Right lobe of liver (tissue), 6 donors: ENCODE measurements at places on chromosomes 4 and X.

DNA sequence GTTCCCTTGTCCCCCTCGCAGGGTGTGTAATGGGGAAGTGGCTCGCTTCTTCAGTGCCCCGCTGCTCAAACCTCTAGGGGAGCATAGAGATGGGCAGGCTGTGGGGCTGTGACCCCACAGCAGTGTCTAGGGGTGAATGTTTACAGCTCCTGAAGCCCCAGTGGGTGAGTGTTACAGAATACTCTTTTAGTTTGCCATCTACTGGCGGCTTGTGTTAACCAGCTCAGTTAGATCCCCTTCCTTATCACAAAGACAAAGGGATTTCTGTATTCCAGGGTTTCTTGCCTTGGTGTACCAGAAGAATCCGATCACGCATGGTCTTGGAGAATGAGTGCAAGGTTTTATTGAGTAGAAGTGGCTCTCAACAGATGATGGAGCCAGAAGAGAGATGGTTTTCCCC, 108.1 kb upstream of the IQCM start:
- DNase-seq, result no peak

DNA sequence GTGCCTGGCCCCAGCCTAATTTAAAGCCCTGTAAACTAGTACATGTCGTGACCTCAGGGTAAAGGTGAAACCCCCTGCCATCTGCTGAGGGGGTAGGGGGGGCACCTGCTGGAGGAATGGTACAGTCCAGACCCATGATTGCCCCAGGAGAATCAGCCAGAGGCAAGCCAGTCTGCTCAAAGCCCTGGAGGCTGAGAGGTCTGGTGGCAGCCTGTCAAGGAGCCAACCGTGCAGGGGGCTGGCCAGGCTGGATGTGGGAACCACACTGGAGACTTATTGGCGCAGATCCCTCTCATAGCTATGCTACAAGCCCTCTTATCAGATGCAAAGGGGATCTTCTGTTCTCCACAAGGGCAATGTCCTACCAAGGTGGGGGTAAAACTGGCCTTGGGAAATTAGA, 31.4 kb upstream of the PJA1 start:
- DNase-seq, result no peak

- peak; percentile 91 for DNase-seq
Observed at GRCh38 chr4:3340700-3341083, 47.9 kb downstream of the RGS12 start.

DNA sequence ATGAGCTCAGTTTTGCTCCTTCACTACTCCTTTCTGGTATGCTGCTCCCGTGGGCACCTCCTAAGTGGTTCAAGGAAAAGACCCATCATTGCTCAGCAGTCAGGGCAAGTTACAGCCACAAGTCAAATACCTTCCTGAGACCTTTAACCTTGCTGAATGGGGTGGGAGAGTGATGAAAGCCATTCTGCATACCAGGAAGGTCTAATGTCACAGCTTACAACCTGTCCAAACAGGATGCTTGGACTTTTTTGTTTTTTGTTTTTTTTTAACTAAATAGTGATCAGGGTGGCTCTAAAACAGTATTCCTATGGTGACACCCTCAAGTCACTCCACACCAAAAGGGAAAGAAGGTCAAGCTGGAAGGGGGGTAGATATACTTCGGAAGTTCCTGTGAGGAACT, 93.1 kb downstream of the GPC3 start:
- DNase-seq, result no peak

GRCh38 chr4:47703008-47703407, 134.9 kb downstream of the CORIN start:
- no peak for DNase-seq

- DNase-seq, result no peak
Observed at GRCh38 chr4:149113804-149114430, 671.7 kb upstream of the NR3C2 start.

DNA sequence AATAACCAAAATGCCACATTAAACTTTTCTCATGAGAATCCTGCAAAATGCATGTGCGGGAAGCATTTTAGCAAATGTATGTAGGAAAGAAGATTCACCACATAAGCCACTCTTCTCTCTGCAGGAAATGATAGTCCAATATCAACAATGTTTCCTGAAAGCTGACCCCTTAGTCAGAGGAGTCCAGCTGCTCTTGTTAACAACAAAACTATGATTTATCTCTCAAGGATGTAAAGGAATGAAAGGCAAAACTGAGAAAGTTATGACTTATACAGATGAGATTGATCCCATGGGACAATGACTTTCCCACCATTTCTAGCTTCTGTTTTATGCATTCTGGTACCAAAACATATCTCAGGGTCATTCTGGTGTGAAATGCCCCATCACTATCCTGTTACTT, 125.0 kb upstream of the EDNRA start:
- DNase-seq, result no peak

DNA sequence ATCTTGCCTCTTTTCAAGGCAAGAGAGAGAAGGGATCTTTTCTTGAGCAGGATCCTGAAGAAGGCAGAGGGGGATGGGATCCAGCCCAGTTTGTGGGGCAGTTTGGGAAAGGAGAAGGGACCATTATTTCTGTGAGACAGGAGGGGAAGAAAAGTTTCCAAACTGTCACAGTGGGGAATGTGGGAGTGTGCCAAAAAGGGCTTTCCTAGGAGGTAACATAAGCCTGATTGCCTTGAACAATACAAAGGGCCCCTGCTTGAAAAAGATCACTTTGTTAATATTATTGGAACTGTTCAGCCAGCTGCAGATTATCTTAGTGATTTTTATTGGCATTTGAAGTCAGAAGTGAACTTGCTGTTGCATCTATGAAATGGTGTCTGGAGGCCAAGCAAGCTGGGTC, 55.2 kb downstream of the MTM1 start:
- DNase-seq, result no peak

GRCh38 chr4:5758741-5759140, 47.7 kb downstream of the EVC start:
- no peak for DNase-seq

- no peak for DNase-seq
Observed at GRCh38 chr4:10576236-10576635, 108.3 kb downstream of the CLNK start.

GRCh38 chr4:875818-876423, 50.0 kb upstream of the CPLX1 start:
- DNase-seq, result no peak

- DNase-seq, result no peak
Observed at GRCh38 chr4:18234108-18234507, 212.6 kb upstream of the LCORL start.

GRCh38 chr4:100317032-100317864, 127.0 kb upstream of the DDIT4L start:
- no peak for DNase-seq

GRCh38 chr4:60723796-60724195, 476.3 kb upstream of the ADGRL3 start:
- no peak for DNase-seq

DNA sequence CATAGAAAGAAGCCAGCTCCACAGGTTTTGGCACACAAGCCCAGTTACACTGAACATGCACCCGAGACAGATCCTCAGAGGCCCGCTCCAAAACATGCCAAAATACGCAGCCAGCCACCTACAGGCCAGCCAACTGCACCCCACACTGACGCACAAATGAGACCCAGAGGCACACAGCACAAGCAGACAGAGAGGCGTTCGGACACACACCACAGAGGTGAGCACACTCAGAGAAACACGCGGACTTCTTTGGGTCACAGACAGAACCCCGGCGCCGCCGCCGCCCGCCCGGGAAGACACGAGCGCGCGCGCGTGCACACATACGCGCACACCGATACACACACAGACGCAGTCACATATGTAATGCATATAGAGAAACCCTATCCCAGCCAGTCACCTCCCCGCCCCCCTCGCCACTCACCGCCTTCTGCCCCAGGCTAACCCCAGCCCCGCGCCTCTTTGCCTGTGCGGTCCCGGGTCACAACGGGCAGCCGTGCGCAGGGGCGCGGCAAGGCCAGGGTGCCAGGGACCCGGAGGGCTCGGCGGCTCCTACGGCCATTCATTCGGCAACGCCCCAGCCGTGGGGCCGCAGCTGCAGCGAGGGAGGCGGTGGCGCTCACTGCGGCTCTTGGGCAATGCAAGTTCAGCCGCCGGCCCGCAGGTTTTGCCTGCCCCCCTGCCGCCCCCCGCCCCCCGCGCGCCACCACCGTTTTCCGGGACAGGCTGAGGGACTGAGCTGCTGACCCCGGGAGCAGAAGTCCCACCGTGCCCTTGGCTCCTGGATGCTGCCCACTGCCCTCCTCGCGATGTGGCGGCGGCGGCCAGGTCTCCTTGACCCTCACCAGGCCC, 553 bp downstream of the SEPTIN6 start:
- DNase-seq, result peak; percentile 68

DNA sequence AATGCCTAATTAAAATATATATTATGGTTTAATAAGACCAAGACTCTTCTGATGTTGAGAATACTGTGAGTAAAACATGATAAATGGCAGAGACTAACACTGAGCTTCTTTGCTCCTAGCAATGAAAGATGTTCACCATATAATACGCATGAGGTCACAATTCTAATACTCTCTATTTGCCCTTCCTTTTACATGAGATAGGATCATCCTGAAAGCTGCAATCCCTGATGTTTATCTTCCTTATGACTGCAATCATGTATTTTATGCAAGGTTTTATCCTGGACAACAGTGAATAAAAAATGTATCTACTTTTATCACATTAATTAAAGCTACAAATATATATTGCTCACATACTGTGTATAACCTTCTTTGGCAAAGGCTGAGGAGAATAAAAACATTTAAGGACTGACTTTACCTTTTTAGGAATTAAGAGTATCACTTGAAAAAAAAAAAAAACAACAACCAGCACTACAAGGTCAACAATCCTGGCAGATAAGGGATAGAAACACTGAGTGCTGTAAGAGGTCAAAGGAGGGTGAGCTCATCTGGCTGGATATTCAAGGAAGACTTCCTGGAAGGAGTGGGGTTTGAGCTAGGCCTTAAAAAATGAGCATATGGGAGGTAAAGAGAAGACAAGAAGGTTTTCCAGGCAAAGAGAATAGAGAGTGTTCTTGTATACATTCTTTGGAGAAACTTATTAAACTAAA, 99.9 kb downstream of the AREG start:
- no peak for DNase-seq

DNA sequence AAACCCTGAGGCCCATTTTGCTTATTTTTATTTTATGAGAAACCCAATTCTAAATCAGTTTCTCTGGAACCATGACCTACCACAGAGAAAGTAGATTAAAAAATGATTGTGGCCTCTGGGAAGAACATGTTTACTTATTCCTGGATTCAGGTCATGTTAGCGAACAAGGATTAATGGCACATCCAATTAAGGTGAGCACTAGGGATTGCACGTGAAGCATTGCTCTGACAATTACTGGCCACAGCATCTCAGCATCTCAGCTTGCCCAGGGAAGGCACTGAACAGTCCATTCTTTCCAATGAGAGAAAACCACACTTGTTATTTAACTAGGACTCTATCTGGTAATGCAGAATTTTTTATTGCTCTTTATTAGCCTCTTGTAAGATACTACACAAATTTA, 119.8 kb downstream of the ZNF330 start:
- no peak for DNase-seq

DNA sequence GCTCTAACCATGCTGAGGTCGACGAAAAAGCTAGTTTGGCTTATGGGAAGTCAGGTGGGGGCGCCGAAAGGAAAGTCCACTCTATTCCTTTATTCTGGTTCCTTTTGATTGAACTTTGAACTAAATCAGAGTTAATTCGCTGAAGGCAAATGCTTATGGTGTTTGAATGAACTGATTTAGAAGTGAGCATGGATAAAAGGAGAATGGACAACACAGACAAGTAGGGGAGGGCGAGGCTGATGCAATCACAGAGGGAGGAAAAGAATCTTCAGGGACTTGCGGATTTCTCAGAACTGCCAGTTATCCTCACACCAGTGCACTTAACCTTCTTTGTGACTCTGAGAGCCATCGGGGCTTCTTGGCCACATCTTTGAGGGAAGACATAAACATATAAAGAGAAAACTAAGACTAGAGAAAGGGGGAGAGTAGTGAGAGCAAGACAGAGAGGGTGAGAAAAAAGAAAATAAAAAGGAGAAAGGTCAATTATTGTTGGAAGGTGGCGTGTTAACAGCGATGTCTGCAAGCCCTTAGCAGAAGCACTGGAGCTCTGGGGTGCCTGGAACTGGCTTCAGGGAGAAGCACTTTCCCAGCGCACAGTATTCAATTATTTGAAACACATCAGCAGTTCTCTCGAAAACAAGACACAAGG, 79.6 kb upstream of the PLAC1 start:
- DNase-seq, result no peak

DNA sequence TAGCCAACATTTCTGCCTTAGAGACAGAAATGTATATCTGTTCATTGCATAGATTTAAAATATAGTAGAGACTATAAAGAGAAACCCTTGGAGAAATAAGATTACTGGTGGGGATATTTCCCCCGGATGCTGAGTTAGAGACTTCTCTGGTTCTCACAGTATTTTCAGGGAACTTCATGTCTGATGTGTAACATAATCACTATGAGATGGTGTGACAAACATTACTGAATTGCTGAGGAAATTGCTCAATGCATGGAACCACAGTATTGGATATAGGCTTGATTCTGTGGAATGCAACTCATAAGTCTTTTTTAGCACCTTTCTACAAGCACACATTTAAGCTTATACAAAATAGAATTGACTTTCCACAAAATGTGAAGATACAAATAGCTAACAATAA, 152.7 kb downstream of the SOWAHB start:
- DNase-seq, result no peak

- no peak for DNase-seq
Observed at GRCh38 chr4:155413451-155413850, 36.7 kb upstream of the MAP9 start.

GRCh38 chrX:106684207-106684606, 42.3 kb upstream of the RNF128 start:
- DNase-seq, result no peak

DNA sequence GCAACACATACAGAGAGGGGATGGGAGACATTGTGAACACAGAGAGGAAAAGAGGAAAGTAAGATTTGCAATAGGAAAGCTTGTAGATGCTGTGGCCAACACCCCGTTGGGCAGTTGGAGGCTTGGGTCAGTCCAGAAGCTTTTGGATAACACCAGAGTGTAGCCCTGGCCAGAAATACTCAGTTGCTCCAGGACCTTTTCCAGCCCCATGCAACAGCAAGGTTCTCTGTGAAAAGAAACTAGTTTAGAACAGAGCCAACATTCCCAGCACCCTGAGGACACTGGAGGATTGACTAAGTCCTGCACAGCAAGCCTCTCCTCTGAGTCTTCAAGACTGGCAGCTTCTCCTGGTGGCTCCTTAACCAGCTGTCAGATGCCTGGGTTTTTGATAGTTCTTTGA, 27.9 kb upstream of the NAF1 start:
- no peak for DNase-seq

GRCh38 chr4:6907658-6908191, 1.9 kb upstream of the TBC1D14 start:
- DNase-seq, result no peak

DNA sequence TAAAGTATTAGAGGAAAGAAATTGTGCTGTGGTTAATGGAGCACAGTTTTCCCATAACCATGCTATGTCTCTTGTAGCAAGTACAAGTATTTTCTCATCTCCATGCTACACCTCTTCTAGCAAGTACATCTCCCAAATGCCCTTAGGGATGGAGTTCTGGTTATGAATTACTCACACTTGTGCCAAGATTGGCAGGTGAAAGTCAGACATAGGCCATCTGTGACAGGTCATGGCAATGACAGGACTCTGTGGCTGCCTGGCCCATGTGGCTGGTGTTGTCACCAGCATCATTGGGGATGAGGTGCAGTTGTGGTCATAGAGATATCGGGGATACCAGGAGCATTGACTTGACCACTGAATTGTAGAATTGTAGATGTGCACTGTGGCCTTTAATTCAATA, 310.2 kb downstream of the FAT4 start:
- no peak for DNase-seq
